ENCODE measurements at places on chromosomes 7 and 10. TPM values are rescaled to one million over a fixed set of nuclear protein-coding genes. Genes with fewer than 3 reads are reported as not detected.

The DOCK4 gene
- total RNA-seq: 23.9 TPM

The TLX1 gene
- total RNA-seq: not detected

The PON3 gene
- 2.6 TPM for total RNA-seq

The PHYH gene
- total RNA-seq: 35.3 TPM

The GPR26 gene
- not detected for total RNA-seq

The CFAP69 gene
- total RNA-seq: 12.3 TPM

The ZNF804B gene
- total RNA-seq: not detected

The GOLGA7B gene
- total RNA-seq: 0.11 TPM

The CALML5 gene
- total RNA-seq: not detected

The GRID1 gene
- not detected for total RNA-seq

The ANKRD61 gene
- total RNA-seq: not detected

The LIPF gene
- total RNA-seq: not detected

The TWIST1 gene
- 105 TPM for total RNA-seq

The CLEC2L gene
- not detected for total RNA-seq

The CD36 gene
- not detected for total RNA-seq

The SEC61G gene
- 416 TPM for total RNA-seq

The MAGI2 gene
- 22.2 TPM for total RNA-seq

The LRRD1 gene
- 0.65 TPM for total RNA-seq

The PRRT4 gene
- total RNA-seq: 0.11 TPM

The CXCL12 gene
- total RNA-seq: 17.7 TPM

The YAE1 gene
- total RNA-seq: 34.4 TPM

The OR2A12 gene
- total RNA-seq: under 0.01 TPM

The EPO gene
- not detected for total RNA-seq

The CYP3A4 gene
- total RNA-seq: not detected

The MMP21 gene
- not detected for total RNA-seq

The NFE2L3 gene
- 2.6 TPM for total RNA-seq

The TRIM74 gene
- not detected for total RNA-seq

The ZNF679 gene
- total RNA-seq: not detected

The VAX1 gene
- total RNA-seq: not detected

The OR2A1 gene
- total RNA-seq: 0.39 TPM

The CEP55 gene
- total RNA-seq: 18.4 TPM

Data from articular chondrocyte of knee joint (primary cell).